ENCODE measurements at places on chromosomes 1 and 21.
A peak's percentile ranks its signal among the peaks of the same experiment; 100 is the strongest.

- DNase-seq = no peak
Measured at GRCh38 chr1:70674941-70675685, 264.0 kb downstream of the CTH start.

- no peak for DNase-seq
Measured at GRCh38 chr1:239243006-239243405, 143.4 kb upstream of the CHRM3 start.

DNA sequence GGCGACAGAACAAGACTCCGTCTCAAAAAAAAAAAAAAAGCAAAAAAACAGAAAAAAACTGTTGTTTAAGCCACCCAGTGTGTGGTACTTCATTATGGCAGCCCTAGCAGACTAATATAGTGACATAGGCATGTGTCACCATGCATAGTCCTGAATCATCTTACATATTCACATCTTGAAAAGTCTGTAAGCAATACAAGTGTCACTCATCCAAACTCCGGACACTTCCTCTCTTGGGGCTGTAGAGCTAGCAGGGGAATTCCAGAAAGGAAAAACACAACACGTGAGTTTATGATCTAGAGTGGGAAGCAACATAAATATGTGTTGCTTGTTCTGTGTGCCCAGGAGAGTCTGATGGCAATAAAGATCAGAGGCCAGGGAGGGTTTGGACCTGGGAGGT is 81.6 kb upstream of the KCNE2 start:
- DNase-seq = no peak

DNA sequence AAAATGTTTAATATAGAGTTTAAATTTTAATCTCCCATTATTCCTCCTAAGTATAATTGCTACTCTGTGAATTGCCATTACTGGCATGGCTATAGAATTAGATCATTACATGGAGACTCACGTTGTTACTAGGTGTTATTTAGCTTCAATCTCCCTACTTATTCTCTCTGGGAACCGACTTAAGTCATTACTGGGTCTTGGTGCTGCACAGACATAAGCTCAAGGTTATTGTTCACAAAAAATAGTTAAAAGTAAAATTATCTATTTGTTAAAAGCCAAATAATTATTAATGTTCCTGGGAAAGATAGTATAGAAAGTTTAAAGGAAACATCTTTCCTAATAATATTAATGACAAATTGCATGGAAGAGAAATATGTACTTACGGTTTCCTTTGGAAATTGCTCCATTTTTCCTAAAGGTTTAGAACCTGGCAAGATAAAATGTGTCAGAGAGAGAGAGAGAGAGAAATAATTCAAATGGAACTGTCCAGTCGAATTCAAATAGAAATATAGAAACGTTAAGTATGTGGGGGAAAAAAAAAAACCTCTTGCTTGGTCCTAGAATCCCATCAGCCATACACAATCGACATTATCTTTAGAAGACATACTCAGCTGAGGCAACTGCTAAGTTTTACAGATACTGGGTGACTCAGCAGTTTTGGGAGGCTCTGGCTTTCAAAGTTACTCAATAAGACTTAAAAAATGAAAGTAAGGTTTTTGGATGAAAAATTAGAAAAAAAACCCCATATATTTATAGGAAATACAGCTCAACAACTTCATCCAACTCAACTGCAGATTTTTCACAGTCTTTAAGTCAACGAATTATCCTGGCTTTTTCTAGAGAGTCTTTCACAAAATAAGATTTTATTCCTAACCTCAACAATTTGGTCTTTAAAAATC is at the start of gene SPTA1:
Gene SPTA1, minus strand, starts transcription at position 605 of the 899 bp plus-strand sequence. Its CDS starts 198 bp downstream, at position 407.
- DNase-seq = no peak

DNA sequence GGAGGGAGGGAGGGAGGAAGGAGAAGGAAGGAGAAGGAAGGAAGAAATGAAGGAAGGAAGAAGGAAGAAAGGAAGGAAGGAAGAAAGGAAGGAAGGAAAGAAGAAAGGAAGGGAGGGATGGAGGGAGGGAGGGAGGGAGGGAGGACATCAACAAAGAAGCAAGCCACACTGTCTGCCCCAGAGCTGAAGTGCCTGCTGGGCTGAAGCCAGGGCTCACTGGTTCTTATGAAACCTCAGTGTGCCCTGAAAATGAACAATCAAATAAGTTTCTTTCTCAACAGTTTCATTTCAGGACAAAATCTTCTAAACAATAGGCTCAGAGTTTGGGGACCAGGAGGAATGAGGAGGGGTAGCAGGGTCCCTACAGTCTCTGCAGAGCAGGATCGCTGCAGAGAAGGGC is 21.1 kb downstream of the ARHGEF19 start:
- DNase-seq = no peak

DNA sequence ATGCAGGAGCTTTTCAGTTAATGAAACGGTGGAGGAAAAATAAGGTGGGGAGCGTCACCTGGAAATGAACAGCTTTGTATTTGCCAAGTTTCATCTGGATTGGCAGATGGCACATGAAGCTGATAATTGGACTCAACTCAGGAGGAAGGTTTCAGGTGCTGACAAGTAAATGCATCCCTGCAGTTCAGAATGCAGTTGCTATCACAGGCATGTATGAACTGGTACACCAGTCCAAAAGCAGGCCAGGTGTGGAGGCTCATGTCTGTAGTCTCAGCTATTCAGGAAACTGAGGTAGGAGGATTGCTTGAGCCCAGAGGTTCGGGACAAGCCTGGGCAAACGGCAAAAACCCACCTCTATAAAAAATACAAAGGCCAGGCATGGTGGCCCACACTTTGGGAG is 15.5 kb downstream of the DEGS1 start:
- DNase-seq = no peak

GRCh38 chr1:154862907-154863306 is 7.2 kb downstream of the KCNN3 start:
- no peak for DNase-seq

GRCh38 chr1:78676347-78676982 is 26.8 kb downstream of the IFI44 start:
- DNase-seq = peak; percentile 9

- no peak for DNase-seq
Measured at GRCh38 chr1:176183618-176184017, 23.5 kb downstream of the COP1 start.

- DNase-seq = no peak
Measured at GRCh38 chr1:12132078-12132477, 34.7 kb upstream of the TNFRSF1B start.

GRCh38 chr1:112722601-112723510 is 7.7 kb upstream of the PPM1J start:
- DNase-seq = no peak

GRCh38 chr21:46187814-46188213 is 3.6 kb upstream of the SPATC1L start:
- DNase-seq = no peak

DNA sequence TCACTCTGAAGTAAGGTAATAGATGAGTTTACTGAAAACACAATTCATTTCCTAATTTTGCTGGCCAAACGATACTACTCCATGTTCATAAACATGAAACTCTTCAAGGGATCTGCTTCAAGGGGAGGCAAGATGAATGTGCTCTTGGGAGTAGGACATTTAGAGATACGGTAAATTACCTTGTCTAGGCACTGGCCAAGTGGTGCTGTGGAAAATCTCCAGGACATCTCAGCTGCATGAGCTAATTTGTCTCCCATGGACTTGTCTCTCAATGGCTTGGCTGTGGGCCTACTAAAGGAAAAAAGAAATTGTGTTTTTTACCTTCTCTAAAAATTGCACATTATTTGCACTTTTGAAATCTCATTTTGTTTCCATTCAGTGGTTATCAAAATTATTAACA is 780.6 kb downstream of the LTN1 start:
- DNase-seq = no peak

DNA sequence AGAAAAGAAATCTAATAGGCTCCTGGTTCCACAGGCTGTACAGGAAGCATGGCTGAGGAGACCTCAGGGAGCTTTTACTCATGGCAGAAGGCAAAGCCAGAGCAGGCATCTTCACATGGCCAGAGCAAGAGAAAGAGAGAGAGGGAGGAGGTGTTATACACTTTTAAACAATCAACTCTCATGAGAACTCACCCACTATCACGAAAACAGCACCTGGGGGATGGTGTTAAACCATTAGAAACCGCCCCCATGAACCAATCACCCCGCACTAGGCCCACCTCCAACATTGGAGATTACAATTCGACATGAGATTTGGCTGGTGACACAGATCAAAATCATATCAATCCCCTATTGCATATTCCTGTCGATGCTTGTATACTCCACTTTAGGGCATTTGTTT is 93.5 kb downstream of the MRPL39 start:
- no peak for DNase-seq

DNA sequence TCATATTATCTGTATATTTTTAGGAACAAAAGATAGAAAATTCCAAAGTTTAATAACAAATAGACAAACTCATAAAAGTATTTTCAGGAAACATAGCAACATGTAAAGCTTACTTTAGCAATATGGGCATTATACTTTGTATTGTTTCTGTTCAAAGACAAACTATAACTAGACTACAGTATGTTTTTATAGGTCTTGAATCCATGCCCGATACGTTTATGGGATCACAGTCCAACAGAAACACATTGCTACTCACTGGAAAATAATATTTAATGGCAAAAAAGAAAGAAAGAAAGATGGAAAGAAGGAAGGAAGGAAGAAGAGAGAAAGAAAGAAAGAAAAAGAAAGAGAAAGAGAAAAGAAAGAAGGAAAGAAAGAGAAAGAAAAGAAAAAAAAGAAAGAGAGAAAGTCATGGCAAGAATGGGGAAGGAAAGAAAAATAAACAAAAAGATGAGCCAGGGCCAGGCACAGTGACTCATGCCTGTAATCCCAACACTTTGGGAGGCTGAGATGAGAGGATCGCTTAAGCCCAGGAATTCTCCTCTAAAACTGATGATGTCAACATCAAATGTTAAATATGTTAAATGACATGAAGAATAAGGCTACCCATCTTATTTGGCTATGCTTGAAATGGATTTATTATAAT is 32.7 kb downstream of the TM2D1 start:
- no peak for DNase-seq

GRCh38 chr1:17874231-17874630 is 119.1 kb downstream of the ACTL8 start:
- DNase-seq = no peak

DNA sequence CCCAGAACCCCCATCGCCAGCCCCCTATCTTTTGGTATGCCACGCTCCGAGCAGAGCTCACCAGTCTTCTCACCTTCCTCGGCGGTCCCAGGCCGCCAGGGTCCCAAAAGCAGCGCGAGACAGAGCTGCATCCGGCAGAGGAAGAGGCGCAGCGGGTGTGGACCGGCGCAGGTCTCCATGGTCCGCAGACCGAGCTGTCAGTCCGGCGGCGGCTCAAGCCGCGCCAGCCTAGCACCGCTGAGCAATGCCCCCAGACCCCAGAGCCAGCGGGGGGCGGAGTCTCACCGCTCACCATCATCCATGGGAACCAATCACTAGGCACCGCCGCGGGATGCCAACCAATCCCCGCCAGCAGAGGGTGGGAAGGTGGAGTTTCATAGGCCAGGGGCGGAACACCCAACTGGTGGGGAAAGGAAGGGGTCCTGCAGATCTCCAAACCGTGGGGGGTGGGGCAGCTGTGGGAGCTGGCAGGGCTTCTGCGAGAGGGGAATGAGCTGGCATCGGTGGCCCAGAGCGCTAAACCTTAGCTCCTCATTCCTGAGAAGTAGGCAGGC is at the start of gene EPHA10:
Gene EPHA10, minus strand, starts transcription at position 233 of the 554 bp plus-strand sequence. Its CDS starts 54 bp downstream, at position 179.
- DNase-seq = no peak

DNA sequence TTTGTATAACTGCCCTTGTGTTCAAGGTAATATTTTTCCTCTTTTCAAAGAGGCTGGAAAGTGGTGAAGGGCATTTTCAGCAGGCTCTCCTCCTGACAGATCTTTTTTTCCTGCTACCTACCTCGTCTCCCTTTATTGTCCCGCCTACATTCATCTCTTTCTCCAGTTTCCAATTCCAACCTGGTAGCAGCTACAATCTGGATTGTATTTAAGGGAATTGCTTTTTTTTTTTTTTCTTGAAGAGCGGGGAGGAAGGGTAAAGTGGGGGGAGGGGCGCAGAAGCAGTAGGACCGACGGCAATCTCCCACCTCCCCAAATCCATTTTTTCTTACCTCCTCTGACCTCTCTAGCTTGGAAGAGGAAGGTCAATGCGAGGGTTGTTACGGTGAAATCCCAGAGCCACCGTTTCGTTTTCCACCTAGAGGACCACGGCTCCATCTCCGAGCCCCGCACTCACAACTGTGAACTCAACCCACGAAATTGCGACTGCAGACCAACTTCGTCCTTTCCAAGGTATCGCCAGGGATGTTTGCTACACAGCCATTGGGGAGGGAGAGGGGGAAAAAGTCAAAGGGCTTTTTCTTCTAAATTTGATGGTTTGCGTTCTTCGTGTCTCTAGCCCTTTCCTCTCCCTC is 464 bp downstream of the COL11A1 start:
- no peak for DNase-seq

DNA sequence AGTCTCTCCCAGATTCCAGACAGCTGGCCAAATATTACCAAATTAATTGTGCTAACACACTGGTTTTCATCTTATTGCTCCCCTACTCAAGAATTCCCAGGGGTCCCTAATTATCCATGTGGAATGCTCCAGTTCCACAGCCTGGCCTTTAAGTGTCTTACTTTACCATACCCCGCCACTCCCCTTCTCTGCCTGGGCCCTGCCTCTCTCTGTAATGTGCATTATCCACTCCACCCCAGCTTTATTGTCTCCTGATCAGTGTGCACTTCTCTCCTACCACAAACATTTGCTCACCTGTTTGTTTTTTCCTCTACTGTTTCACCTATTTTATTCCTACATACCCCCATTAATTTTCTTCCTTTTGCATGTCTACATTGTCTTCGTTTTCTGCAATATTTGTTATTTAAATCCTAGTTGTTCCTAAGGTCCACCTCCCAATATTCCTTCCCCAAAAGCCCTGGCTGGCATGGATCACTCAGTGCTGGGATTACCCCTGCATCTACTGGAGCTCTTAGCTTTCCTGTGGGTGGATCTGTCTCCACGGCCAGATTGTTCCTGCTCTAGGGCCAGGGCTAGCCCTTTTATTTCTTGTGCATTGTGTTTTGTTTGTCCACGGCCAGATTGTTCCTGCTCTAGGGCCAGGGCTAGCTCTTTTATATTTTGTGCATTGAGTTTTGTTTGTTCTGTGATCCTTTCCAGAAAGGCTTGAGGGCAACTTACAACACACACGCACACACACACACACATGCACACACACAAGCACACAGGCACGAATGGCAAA is 33.4 kb upstream of the ATP1B1 start:
- DNase-seq = no peak

DNA sequence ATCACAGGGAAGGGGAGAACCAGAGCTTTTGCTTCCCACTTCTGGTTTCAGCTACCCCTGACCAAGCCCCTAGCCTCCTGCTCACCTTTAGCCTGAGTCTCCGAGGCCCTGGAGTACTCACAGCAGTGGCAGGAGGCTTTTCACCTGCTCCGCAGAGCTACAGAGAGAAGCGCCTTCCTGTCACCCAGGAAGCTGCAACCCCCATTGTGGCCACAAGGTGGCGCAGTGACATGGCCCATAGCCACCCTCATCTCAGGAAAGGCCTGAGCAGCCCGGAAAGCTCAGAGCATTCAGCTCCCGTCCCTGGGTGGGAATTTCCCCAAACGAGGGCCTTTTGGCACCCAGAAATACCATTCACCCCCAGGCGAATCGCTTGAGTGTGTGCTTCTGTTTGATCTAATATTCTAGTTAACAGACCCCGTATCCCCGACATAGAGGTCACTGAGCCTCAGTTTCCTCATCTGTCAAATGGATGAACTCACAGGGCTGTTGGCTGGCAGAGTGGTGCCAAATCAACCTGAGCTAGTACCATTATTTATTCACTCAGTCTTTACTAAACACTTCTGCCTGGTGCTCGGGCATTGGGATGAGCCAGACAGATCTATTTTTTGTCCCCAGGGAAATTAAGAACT is 25.3 kb downstream of the A3GALT2 start:
- peak; percentile 72 for DNase-seq

- no peak for DNase-seq
Measured at GRCh38 chr1:53114581-53115400, 27.6 kb downstream of the SLC1A7 start.

Data from stimulated activated CD8-positive, alpha-beta memory T cell treated with anti-CD3 and anti-CD28 coated beads, Interleukin-7, amount 100 ng/mL, for 48 hours (primary cell).